ENCODE measurements at places on chromosomes 11 and 22.

- DNase-seq: no peak
Observed at GRCh38 chr11:101476191-101476590, 107.6 kb downstream of the TRPC6 start.

DNA sequence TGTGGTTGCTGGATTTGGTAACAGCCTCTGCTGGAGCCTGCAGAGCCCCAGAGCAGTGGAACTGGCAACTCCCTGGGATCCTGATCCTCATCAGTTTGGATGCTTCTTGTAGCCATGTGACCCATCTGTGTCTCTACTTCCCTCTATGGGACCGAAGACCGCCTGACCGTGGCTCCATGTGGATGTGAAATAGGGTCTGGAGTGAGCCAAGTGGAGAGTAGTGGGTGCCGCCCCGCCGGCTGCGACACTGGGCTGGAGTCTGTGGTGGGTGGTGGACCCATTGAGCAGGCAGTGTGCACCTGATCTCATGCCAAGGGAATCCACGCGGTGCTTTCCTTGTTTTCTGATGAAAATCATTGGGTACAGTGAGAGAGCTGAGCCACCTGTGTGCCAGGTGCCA, 543.2 kb upstream of the B3GAT1 start:
- no peak for DNase-seq

DNA sequence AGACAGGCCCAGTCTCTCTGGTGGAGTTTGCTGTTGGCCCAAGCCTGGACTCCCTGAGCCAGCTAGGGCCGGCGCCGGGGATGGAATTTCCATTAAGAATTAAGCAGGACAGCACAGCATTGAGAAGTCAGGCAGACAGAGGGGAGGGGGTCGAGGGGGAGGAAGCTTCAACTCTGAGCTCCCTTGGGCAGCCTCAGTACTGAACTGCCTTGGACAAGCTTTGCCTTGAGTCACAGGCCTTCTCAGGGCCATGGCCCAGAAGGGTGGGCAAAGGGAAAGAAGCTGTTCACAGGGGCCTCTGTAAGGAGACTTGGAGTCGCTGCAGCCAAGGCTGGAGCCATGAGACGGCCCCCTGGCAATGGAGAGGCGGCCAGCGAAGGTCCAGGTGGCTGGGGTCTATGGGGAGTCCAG, 2.6 kb upstream of the INSC start:
- no peak for DNase-seq

DNA sequence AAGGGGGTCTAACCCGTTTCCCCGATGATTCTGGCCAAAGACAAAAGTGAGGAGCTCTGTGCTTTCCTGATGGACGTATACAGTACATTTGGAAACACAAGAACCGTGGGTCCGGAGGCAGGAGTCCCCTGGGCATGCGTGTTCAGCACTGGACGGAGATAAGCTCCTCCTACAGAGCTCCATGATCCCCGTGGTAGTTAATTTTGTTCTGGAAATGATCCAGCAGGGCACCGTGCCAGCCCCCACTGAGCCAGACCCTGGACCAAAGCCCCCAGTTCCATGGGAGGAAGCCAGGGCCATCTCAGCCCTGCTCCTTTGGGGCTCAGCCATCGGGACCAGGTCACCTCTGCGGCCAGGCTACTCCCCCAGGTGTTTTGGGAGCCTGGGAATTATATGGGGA, 83.3 kb downstream of the TRMU start:
- DNase-seq: no peak

- peak; percentile 74 for DNase-seq
Observed at GRCh38 chr22:23183061-23183698, 2.9 kb downstream of the BCR start.

Measured in cardiac fibroblast (primary cell).